ENCODE measurements at places on chromosomes 5 and 9.
A peak's percentile ranks its signal among the peaks of the same experiment; 100 is the strongest.

DNA sequence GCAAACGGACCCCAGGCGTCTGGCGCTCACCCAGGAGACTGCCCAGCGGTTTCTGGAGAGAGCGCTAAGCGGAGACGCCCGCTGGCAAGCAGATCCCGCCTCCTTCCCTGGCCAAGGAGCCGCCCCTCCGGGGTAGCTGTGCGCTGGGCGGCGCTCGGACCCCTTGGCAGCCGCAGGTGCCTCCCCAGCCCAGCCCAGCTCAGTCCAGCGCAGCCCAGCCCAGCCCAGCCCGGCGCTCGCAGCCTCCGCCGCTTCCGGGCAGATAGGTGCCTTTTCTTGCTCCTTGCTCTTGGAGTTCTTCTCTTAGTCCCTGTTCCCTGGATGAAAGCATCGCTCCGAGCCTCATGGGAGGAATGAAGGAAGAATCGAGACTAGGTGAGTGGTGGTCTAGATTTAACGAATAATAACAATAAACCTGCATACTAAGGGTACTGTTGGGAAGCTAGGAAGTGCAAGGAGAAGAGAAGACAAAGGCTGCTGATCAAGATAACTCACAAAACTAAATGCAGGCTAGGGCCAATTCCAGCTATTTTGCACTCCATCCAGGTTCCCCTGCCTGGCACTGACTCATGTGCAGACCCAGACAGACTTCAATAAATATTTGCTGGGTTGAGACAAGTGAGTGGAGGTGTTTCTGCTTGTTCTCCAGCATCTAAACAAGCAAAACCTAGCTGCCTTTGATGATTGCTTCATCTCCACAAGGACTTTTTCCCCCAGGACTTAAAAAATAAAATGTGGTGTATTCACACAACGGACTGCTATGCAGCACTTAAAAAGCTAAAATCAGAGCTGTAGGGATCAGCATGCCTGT is at the start of gene STK32A:
TSS of gene STK32A (plus strand) at position 202 of the 811 bp plus-strand sequence. CDS start 4,609 bp downstream, outside the sequence.
- peak; percentile 23 for DNase-seq

- peak; percentile 72 for DNase-seq
Measured at GRCh38 chr5:139294374-139295165, 1.0 kb downstream of the MATR3 start.

- DNase-seq: no peak
Measured at GRCh38 chr9:70588381-70588780, 173.9 kb upstream of the KLF9 start.

DNA sequence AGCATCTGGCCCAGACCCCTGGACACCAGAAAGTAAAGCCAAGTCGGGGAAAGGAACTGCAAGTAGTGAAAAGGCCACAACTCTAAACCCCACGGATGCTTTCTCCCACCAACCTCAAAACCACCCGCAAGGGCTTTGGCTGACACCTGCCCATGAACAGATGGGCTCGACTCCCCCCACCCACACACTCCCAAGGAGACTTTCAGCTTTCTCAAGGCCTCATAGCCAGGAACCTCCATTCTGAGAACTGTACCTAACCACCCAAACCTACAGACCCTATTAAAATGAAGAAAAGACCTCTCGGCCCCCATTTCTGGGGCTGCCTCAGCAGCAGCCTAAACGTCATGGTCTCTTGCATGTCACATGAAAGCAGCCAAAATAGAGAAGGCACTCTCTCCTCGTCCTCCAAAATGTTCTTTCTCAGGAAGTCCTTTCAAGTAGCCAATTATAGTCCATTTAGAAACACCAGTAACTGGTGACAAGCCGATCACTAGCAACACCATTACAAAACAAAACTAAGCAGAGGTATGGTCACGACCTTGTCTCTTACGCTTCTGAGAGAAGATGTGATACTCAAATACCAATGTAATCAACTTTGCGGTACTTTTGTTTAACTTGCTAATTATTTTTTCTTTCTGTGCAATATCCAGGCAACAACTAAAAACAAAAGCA is 2.9 kb downstream of the B4GALT1 start:
- peak; percentile 43 for DNase-seq

- DNase-seq: no peak
Measured at GRCh38 chr9:97357056-97357455, 49.6 kb downstream of the CCDC180 start.

DNA sequence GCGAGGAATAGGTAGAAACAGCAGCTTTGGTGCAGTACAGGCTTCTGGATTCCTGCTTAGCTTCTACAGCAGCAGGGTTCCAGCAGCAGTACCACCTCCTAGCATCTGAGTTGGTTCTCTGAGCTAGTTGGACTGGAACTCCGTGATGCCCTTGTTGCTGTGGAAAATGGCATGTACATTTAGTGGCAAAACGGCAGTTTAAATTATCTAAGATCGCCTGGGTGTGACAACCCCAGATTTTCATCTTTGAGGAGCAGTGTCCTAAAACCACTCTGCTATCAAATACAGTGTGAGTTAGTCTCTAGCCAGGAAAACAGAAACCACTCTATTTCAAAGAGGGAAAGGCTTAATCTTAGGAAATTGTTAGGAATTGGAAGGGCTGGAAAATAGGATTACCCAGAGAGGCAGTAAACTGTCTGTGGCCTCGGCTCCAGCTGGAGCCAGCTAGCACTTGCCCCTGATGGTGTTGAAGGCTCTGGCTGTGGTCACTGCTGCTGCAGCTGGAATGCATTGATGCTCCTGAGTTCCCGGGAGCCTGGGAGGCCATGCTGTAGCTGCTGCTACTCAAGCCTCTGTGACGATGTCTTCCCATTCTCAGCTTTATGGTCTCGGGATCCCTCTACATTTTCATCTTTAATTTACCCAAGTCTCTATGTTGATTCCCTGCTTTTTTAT is 29.4 kb downstream of the RAD23B start:
- no peak for DNase-seq

GRCh38 chr9:100357501-100357900 is 4.8 kb upstream of the TEX10 start:
- no peak for DNase-seq

GRCh38 chr9:122402874-122403273 is 32.0 kb downstream of the PTGS1 start:
- DNase-seq: no peak

DNA sequence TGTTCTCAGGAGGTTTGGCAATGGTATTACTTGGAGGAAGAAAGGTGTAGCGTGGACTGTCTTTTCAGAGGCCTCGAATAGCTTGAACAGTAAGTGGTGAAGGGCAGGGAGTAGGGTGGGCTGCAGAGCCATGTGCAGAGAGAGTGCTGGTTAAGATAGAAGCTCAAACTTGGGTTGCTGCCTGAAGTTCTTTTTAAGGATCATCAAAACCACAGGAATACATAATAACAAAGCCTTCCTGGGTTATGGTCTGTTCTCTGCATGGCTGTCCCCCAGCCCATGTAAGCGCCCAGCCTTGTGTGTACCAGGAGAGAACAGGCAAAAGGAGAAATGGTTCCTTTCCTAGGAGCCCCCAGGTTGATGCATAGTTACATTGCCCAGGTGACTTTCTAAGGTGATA is 43.9 kb downstream of the RCL1 start:
- no peak for DNase-seq

DNA sequence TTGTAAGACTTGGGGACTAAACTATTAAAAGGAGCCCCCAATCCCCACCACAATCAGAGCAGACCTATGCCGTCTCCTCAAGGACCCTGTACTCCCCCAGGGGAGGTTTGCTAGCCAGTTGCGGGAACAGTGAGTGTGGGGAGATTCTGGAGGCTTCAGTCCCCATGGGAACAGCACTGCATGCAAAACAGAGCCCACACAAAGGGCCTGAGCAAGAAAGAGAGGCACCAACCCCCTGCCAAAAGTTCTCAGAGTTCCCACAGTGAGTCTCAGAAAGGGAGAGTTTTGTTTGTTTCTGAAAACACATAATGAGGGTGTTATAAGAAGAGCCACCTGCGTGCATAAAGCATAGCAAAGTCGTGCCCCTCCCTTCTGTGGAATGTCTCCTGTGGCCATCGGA is 56.6 kb downstream of the CFAP90 start:
- peak; percentile 73 for DNase-seq

DNA sequence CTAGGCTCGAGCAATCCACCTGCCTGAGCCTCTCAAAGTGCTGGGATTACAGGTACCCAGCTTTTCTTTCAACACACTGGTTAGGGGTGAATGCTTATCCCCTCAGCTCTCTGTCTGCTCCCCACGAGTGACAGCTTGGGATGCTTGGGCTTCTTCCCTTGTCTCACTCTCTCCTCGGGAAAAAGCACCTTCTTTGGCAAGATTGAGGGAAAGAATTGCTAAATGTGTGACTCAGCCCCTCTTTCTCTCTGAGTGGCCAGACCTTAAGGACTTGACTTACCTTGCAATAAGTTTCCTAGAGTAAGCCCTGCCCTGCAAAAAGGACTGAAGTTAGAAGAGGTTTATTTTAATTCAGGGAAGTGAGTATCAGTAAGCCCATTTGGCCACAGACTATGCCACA is 68.1 kb upstream of the ERBIN start:
- DNase-seq: no peak

- no peak for DNase-seq
Measured at GRCh38 chr5:148620091-148620490, 34.2 kb downstream of the HTR4 start.

- peak; percentile 39 for DNase-seq
Measured at GRCh38 chr9:101639785-101640665, 45.3 kb upstream of the PPP3R2 start.

- peak; percentile 53 for DNase-seq
Measured at GRCh38 chr5:125411744-125412560, 665.5 kb upstream of the ZNF608 start.

DNA sequence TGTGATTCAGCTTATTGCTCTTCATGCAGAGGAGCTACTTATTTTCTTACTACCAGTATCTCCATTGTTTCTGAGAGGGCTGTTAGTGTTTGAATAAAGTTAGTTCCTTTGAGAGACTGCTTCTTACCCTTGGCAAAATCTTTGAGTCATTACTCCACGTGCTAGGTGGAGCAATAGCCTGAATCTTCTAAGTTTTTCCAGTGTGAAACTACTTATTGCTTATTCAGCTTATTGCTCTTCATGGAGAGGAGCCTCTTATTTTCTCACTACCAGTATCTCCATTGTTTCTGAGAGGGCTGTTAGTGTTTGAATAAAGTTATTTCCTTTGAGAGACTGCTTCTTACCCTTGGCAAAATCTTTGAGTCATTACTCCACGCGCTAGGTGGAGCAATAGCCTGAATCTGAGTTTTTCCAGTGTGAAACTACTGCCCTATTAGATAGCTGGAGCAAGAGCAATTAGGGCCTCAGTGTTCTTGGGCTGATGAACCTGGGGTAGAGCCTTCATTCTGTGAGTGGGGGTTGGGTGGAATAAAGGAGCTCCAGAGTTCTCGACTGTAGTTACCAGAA is 41.9 kb downstream of the GPBP1 start:
- no peak for DNase-seq
